ENCODE measurements at places on chromosomes 5 and 9.
A peak's percentile ranks its signal among the peaks of the same experiment; 100 is the strongest.

DNA sequence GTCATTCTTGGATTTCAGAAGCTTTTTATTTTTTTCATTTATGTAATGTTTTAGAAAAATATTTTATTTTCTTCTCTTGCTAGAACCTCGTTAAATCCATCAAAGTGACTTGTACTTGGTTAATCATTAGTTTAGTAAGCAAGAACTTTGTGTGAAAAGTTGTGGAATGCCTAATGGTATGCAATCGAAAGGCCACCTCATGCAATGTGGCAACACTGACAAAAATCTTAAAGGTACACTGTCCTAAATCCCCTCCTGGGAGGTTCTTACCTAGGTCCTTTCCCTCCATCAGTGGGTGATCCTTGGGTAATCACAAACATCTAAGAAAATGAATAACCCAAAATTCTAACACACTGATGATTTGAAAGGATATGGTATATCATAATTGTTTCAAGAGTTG is 304.2 kb downstream of the DNAH5 start:
- no peak for DNase-seq

DNA sequence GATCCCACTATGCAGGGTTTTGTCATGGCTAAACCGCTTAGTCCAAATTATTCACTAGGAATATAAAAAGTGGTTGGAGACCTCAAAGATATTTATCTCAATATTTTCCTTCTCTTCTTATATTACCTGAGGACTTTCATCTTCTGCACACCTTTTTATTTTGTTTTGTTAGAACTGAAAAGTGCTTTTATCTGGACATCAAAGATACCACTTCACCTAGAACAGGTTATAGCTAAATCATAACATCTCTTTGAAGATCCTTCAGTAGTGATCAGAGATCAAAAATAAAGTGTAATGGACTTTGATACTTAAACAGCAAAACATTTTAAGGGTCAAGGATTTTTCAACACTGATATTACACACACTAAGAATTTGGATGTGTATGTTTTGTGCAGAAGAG is 160.2 kb downstream of the MCTP1 start:
- no peak for DNase-seq

GRCh38 chr5:14186059-14186830 is 43.1 kb downstream of the TRIO start:
- no peak for DNase-seq

- no peak for DNase-seq
Measured at GRCh38 chr5:155540000-155540595, 526.5 kb downstream of the KIF4B start.

GRCh38 chr9:85702726-85703289 is 38.9 kb downstream of the AGTPBP1 start:
- peak; percentile 13 for DNase-seq

GRCh38 chr9:104412238-104412637 is 91.8 kb upstream of the OR13F1 start:
- DNase-seq, result no peak

GRCh38 chr9:120768886-120769285 is 24.3 kb downstream of the FBXW2 start:
- DNase-seq, result no peak

DNA sequence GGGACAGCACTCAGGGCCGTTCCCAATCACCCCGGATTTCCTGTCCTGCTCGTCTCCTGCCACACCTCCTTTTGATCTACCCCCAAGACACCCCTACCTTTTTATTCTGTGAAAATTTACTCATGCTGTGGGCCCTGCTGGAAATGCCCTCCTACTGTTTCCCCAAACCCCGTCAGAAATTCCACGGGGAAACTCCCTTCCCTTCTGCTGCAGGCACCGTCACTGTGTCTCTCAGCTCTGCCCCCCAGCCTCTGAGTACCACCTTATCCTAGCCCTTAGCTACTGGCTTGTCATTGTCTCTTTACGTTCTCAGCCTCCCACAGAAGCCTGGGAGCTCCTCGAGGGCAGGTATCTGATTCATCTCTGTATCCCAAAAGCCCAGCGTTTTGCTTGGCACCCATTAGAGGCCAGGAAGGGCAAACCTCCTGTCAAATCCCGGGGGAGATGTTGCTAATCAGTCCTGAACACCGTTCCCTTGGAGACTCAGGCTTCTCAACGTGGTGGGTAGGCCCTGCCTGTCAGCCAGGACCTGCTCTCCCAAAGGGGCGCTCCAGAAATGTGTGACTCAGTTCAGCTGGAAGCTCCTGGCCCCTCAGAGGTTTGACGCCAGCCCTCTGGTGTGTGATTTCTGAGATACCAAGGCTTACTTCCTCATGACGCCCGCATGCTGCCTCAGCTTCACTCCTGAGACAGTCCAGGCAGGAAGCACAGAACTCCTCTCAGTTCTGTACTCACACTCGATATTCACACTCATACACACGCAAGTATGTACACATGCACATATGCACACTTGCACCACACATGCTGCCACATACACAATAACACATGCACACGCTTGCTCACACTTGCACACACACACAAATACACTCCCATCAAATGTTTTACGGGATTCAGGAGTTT is 50.7 kb upstream of the GRHPR start:
- DNase-seq, result no peak

GRCh38 chr5:23996525-23996924 is 489.1 kb downstream of the PRDM9 start:
- no peak for DNase-seq

- DNase-seq, result peak; percentile 20
Measured at GRCh38 chr5:65730910-65731309, 8.9 kb downstream of the NLN start.

- no peak for DNase-seq
Measured at GRCh38 chr5:180875860-180876426, 14.9 kb upstream of the ZFP62 start.

DNA sequence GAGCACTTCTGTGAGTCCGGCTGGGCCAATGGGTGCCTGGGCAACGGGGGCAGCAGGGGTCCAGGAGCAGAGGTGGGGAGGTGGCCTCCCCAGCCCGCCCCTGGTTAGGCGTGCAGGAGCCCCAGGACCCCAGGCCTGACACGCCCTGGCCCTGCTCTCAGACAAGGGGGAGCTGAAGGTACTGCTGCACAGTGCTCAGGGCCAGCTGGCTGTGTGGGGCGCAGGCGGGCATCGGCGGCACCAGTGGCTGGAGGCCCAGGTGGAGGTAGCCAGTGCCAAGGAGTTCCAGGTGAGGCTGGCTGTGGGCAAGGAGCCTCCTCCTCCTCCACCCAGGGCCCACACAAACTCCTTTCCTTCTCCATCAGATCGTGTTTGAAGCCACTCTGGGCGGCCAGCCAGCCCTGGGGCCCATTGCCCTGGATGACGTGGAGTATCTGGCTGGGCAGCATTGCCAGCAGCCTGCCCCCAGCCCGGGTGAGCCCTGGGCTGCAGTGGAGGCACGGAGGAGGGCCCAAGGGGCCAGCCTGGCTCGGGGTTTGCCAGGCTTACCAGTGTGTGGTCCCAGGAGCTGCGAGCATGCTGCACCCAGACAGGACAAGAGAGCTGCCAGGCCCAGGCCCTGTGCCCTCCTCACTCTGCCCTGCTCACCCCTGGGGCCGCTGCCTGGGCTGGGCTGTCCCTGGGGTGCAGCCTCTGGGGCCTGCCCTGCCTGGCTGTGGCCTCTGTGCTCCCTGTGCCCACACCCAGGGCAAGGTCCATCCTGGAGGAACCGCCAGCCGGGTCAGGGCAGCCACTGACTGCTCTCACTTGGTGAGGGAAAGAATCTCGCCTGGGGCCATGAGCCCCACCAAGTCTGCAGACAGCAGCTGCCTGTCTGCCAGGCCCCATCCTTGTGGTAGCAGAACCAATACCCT is 7.0 kb downstream of the MAMDC4 start:
- DNase-seq, result no peak

GRCh38 chr9:119991797-119992196 is 588.2 kb downstream of the CDK5RAP2 start:
- no peak for DNase-seq

- DNase-seq, result no peak
Measured at GRCh38 chr9:105911104-105911911, 217.0 kb downstream of the TMEM38B start.

DNA sequence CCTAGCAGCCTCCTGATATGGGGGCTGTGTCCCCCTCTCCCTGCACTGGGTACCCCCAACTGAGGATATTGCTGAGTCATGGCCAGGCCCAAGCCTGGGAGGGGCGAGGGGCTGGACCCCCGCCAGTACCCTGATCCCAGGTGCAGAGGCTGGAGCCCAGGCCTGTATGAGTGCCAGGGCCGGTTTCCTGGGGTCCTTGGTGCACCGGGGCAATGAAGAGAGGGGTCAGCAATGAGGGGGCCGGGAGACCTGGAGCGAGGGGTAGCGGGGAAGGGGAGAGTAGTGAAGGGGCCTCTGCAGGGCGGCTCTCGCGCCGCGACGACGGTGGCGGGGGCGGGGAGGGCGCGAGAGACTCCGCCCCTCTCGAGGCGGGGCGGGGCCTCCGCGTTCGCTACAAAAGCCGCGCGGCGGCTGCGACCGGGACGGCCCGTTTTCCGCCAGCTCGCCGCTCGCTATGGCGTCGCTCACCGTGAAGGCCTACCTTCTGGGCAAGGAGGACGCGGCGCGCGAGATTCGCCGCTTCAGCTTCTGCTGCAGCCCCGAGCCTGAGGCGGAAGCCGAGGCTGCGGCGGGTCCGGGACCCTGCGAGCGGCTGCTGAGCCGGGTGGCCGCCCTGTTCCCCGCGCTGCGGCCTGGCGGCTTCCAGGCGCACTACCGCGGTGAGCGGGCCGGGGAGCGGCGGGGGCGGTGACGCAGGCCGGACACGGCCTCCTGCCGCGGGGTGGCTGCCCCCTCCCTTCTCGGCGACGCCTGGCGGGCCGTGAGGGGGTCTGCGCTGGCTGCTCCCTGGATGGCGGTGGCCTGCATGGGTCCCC is at the start of gene SQSTM1:
TSS of gene SQSTM1 (plus strand) at position 423 of the 815 bp plus-strand sequence. CDS start at position 455, 32 bp downstream.
- DNase-seq, result peak; percentile 74

- no peak for DNase-seq
Measured at GRCh38 chr5:128597156-128597555, 59.1 kb upstream of the FBN2 start.
